Right atrium auricular region (tissue), 2 donors: ENCODE measurements at places on chromosomes 12 and 14.

- no peak for DNase-seq
These were observed 7.2 kb upstream of the SPRYD3 start for GRCh38 chr12:53086361-53086760.

GRCh38 chr12:48933664-48934311, 8.5 kb upstream of the FKBP11 start:
- DNase-seq: no peak

DNA sequence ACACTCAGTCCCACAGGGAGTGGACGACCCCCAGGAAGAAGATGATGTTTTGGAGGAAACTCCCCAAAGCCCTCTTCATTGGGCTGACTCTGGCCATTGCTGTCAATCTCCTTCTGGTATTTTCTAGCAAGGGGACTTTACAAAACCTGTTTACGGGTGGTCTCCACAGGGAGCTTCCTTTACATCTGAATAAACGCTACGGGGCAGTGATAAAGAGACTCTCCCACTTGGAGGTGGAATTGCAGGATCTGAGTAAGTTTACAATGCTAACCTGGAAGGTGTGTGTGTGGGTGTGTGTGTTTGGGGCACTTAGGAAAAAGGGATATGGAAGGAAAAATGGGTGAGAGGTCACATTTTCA, 416 bp downstream of the GALNT8 start:
- no peak for DNase-seq

DNA sequence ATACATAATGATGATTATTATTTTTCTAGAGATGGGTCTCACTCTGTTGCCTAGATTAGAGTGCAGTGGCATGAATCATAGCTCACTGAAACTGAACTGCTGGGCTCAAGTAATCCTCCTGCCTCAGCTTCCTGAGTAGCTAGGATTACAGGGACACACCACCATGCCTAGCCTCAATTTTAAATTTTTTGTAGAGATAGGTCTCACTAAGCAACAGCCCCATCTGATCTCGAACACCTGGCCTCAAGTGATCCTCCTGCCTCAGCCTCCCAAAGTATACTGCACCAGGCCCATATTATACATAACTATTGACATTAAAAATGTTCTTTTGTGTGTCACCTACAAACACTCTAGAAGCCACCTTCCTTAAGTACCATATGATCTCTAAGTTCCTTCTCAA, 3.4 kb downstream of the TXNRD1 start:
- DNase-seq: no peak

DNA sequence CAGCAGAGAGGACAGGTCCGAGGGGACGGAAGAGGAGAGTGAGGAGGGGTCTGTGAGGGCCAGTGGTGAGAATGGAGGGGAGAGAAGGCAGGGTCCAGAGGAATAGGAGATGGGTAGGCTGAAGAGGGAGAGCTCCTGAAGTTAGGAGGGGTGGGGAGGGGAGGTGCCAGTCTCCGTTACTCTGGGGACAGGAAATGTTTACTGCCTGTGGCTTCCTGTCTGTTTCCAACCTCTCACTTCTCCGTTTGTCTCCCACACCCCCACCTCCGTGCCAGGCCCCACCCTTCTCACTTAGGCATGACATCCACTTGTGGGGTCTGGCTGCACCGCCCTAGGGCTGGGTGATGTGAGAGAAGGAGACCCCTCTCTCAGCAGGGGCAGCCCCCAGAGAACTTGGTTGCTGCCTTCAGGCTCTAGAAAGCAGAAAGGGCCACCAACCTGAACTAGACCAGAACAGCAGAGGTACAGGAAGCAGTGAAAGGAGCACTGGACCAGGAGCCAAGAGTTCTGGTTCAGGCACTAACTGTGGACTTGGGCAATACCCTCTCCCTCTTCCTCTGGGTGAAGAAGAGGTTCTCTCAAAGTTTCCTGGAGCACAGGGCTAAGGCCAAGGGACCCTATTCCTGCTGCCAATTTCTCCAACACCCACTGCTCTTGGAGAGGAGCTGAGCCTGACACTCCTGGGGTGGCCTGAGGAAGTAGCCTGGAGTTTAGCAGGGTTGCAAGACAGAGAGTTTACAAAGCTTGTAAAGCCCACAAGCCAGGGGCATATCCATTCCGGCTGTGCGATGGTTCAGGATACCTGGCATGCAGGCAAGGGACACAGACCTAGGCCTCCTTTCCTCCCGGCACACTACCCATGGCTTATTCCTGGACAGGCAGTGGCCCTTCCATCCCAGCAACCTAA, 5.5 kb downstream of the ITGA5 start:
- DNase-seq: no peak

DNA sequence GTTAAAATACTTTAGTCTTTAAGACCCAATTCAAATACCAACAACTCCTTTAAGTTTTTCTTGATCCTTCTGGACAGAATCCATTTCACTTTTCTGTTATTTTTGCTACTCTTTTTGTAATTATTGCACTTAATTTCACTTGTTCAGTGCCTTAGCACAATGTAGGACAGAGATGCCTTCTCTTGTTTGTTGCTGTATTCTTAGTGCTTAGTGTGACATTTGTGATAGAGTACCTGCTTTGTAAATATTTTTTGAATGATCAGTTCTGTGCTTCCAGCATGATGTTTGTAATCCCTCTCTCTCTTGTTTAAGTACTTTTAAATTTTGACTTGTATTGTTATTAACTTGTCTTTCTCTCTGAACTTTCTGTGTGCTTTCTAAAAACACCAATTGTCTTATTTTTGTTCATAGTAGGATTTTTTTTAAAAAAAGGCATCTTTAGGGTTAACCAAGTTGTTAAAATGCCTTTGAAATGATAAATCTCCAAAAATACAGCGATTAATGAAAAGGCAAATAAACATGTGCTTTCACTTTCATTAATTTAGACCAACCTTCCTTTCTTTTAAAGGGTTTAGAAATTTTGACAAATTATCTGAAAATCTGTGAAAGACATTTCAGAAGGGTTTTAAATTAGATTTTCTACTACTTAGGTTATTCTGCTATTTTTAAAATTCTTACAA, 11.9 kb downstream of the NAA30 start:
- DNase-seq: no peak

GRCh38 chr12:46223047-46223446, 45.8 kb downstream of the SLC38A1 start:
- DNase-seq: no peak

DNA sequence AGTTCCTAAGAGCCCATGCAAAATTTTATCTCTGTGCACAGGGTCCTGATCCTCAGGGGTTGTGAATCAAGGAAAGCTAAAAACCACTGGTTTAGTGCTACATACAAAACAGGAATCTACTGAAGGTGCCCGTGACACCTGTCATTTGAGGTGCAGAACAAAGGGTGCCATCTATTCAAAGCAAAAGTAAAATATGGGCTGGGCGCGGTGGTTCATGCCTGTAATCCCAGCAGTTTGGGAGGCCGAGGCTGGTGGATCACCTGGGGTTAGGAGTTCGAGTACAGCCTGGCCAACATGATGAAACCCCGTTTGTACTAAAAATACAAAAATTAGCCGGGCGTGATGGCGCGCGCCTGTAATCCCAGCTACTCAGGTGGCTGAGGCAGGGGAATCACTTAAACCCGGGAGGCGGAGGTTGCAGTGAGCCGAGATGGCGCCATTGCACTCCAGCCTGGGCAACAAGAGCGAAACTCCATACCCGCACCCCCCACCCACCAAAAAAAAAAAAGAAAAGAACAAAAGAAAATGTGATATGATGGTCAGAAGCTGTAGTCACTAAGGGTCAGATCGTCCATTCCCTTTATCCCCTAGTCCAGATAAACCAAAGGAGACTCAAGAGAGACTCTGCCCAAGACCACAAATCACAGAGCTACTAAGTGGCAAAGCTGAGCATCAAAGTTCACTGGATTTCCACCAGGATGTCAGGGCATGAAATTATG, 3.4 kb downstream of the PPTC7 start:
- no peak for DNase-seq

DNA sequence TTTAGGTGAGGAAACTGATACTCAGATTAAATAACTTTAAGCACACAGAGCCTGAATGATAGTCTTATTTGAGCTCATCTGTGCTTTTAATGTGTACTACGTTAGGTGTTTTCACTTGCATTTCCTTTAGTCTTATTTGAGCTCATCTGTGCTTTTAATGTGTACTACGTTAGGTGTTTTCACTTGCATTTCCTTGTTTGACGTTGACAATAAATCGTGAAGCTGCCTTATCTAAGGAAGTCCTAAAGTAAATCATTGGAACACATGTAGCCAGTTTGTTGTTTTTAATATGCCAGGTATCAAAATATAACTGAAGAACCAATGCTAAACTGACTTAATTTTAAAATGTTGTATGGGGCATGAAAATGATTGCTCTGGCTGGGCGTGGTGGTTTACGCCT, 2.0 kb downstream of the RAP1B start:
- no peak for DNase-seq

GRCh38 chr12:115785548-115785947, 491.9 kb downstream of the MED13L start:
- no peak for DNase-seq

DNA sequence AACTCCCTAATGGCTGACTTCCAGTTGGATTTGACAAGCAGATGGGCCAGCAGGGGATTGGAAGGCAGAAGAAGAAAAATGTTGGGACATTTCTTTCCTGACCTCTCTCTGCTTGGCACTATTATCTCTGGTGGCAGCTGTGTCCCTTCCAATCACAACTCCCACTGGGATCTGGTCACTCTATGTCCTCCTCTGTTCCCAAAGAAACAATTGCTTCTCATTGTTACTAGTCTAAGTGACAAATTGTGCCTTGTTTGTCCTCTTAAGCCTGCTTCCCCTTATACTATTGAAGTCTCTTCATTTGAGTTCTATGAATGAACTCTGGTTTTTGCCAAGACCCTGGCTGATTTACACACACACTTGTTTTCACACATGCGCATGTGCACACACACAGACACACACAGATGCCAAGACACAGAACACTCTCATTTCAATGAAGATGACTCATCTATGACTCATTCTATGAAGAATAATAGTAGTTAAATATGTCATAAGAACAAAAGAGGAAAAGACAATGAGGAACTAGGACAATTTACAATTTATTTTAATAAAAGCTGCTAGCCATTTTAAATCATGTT, 83.0 kb upstream of the FAR2 start:
- DNase-seq: no peak

DNA sequence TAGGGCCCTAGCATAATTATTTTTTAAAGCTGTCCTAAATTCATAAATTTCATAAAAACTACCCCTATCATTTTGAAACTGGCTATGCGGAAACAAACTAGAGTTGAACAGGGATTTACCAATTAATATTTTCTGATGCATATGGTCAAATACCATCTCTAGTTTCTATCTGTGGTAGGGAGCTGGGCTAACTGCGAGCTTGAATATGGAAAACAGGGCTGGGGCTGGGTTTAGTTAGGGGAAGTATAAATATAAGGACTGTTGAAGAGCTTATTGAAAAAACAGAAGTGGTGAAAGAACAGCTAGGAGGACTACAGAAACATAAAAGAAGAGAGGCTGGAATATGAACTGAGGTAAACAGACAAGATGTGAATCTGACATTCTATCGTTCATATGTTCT, 91.8 kb downstream of the SLC38A1 start:
- no peak for DNase-seq

GRCh38 chr14:61876362-61877034, 114.3 kb downstream of the SNAPC1 start:
- DNase-seq: no peak

GRCh38 chr14:63650256-63650952, 8.7 kb upstream of the WDR89 start:
- DNase-seq: no peak

DNA sequence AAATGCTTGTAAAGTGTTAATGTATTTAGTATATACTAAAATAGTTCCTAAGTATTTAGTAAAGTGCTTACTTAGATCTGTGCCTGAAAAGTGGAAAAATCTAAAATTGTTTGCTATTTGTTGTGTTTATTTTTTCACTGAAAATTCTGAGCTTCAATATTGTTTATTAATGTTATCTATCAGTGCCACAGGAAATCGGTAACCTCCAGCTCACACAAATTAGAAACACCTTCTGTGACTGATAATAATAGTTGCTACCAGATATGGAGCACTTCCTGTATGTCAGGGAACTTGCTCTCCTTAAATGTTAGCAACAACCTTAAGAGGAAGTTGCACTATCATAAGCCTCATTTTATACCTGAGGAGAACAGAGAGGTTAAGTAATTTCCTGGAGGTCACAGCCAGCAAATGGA, 723 bp upstream of the LRP10 start:
- no peak for DNase-seq

DNA sequence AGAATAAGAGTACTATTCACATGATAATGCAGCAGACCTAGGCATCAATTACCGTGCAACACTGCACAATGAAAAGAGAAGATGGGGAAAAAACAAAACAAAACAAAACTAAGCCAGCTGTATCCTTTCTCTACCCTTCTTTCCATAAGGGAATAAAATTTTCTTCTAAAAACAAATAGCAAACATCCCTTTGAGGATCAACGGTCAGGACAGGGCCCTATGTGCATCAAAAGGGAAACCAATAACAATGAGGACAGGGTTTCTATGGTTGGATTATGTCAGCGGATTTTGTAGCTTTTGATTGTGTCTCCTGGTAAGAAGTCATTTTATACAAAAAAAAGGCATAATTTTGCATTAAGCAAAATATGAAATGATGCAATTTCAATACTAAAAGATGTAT, 350.3 kb downstream of the SLC6A15 start:
- DNase-seq: no peak

DNA sequence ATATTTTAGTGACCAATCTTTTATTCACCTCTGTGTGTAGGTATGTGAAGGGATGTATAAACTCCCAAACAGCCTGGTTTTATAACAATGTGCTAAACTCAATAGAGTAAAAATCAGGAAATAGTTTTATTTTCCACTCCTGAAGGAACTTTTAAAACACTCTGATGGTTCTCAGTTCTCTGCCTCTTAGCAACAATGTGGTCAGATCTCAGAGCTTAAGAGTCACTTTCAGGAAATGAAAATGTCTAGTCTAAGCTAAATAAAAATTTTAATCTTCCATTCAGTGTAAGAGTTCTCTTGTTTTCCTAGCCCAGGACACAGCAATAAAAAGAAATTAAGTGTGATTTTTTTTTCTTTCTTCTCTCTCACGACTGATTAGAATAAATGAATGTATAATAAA, 718.0 kb downstream of the C12orf50 start:
- no peak for DNase-seq

DNA sequence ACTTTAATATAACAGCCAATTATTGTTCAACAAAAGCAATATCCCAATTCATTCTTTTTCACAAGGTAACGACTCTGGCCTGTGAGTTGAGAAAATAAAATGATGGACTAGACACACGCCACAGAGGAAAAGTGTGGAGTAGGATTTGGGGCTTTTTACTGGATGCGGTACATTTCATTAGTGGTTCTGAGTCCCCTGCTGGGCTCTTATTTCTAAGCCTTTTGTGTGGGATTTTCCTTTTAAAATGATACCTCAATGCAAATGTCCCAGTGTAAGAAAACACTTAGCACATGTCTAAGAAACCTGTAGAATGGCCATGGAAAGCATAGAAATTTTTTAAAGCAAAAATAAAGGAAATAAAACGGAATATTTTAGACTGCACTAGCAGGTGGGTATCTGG, 73.4 kb downstream of the C12orf42 start:
- DNase-seq: no peak

DNA sequence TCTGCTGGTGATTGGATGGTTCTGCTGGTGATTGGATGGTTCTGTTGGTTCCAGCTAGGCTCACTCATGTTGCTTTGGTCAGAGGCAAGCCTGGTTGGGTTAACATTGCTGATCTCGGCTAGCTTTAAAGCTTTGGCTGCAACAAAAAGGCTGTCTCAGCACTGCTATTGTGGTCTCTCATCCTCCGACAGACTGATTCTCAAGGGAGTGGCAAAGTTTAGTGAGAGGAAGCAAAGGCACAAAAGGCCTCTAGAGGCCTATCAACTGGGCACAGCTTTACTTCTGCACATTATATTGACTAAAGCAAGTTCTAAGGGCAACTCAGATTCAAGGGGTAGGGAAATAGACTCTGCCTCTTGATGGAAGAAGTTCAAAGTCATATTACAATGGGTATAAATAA, 84.7 kb upstream of the LGR5 start:
- DNase-seq: no peak
